Iris pigment epithelial cell (primary cell): ENCODE measurements at places on chromosomes 2 and 18.

DNA sequence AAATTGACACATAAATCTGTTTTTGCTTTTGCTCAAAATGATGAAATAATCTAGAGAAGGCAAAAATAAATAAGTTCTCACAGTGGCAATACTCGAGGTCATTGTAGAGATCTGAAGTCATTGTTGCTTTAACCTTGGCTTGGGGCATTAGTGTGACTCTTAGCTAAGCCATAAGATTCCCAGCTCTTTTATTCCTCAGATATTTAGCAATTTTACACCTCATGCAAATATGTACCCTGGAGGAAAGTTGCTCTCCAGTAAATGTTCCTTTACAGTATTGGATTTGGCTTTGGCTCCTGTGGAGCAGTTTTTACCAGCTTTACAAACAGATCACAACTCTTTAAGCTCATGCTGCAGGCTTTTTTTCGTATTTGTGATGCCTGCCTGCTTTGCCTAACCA is 134.2 kb upstream of the NABP1 start:
- no peak for DNase-seq

DNA sequence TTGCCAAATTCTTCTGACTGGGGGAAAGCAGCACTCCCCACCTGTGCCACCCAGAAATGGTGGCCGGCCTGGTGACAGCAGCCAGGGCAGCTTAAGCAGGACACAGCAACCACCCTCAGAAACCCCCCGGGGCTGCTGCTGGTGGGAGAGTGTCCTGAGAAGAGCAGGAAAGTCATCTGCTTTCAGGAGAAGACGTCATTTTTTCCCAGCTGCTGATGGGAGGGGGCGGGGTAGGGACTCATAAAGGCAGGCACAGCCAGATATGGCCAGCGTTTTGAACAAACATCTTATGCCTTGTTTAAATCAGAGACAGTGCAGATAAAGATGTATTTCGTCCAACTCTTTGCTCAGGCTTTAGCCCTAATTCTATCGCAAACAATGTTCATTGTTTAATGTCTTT is 139.5 kb downstream of the LRRC30 start:
- peak; percentile 9 for DNase-seq

DNA sequence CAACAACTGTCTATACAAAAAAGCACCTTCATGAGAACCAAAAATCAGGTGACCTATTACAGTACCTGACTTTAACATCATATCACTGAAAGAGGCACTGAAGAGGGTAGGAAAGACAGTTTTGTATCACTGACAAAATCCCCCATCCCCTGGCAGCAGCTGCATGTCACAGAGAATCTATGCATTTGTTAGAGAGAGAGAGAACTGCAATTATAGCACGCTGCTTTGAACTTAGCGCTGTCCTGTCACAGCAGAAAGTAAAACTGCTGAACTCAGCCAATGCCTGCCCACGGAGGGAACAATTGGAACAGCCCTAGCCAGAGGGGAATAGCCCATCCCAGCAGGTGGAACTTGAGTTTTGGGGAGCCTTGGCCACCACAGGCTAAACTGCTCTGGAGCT is 75.1 kb upstream of the NOL4 start:
- DNase-seq: no peak

DNA sequence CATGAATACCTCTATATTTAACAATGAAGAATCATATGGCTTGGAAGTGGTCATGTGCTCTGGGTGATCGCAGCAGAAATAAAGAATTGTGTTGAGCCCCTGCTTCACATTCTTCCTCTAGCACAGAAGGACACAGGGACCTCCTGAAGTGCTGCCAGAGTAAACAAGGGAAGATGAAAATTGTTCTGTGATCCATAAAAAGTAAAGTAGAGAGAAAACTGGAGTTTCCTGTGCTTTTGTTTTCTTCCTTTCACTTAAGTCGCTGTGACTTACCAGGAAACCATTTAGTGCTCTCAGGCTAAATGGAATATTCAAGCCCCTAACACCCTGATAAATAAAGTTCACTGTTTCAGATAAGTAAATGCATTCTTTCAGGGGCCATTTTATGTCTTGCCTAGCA is 1173.6 kb upstream of the CHAC2 start:
- DNase-seq: peak; percentile 22

- no peak for DNase-seq
These were observed 219.9 kb upstream of the NOL4 start for GRCh38 chr18:34444622-34445021.

GRCh38 chr18:24778810-24779418 is 318.5 kb downstream of the HRH4 start:
- no peak for DNase-seq

- DNase-seq: no peak
These were observed 47.4 kb upstream of the DNMT3A start for GRCh38 chr2:25389161-25389560.

GRCh38 chr2:202360646-202361045 is 15.5 kb upstream of the BMPR2 start:
- DNase-seq: no peak

DNA sequence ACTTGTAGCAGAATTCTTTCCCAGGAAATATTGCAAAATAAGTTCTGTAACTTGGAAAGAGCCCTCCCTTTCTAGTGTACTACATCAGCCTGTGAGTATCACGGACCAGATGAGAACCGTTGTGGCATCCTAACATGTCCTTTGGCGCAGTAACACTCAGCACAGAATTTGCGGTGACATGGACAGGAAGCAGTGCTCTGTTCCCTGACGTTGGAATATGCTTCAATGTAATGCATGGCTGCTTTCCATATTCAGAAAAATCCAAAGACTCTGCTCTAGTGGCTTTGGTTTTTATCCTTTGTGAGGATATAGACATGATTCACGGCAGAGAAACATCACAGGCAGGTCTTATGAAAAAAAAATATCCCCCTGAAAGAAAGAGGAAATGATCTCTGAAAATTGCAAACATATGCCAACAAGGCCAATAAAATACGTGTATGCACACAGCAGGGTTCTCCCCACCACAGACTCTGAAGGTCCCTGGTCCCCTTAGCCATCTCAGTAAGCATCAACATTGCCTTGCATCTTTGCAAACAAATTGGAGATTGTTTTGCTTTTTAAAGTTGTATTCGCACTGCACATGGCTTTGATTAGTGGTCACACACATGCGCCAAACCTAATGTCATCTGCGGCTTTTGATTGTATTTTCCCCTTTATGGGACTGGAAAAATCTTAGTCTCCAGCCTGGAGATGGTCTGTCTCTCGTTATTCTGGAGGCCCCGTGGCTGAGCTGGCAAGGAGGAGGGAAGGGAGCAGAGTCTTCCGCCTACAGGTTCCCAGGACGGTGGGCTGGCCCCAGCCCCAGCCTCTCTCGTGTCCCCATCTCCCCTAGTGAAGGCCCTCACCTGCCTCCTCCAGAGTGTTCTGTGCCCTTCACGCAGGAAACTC is 122.9 kb downstream of the COPS8 start:
- DNase-seq: peak; percentile 65

GRCh38 chr2:43273529-43273928 is 47.1 kb upstream of the ZFP36L2 start:
- no peak for DNase-seq

DNA sequence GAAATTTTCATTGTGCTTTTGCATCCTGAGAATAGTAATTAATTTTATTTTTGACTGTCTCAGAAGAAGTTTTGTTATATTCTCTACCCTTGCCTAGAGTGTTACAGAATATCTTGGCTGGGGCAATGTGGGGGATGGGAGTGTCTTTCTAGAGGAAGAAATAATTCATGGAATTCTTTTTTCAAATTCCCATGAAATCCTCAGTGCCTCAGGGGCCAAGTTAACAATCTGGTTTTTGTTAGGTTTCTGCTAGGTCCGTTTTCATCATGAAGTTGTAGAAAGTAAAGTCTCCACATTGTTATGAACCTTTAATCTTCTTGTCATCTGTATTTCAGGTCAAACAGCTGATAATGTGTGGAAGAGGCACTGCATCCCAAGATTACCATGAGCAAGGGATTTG is 145.6 kb upstream of the GYPC start:
- no peak for DNase-seq

- DNase-seq: no peak
These were observed 141.0 kb downstream of the GLI2 start for GRCh38 chr2:120876526-120877280.

GRCh38 chr2:165793161-165793778 is 777 bp downstream of the GALNT3 start:
- no peak for DNase-seq

DNA sequence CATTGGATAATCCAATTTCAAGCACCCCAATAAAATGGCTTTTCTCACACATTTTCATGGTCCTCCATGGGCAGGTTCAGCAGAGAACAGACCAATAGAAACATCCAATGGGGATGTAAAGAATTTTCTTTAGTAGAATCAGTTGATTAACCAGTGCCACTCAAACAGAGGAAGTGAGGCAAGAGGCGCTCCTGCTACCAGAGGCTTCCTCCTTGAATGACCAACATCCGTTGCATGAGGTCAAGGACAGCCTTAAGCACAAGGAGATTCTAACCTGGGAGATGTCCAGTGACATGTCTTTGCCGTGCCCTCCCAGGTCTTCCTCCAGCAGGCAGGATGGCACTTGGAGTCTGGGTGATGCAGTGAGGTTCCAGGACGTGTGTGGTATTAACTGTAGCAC is 146.6 kb downstream of the PIEZO2 start:
- no peak for DNase-seq

GRCh38 chr2:85890522-85891176 is 1.9 kb upstream of the ST3GAL5 start:
- no peak for DNase-seq

- no peak for DNase-seq
These were observed 637.3 kb downstream of the ERBB4 start for GRCh38 chr2:211901226-211901846.

DNA sequence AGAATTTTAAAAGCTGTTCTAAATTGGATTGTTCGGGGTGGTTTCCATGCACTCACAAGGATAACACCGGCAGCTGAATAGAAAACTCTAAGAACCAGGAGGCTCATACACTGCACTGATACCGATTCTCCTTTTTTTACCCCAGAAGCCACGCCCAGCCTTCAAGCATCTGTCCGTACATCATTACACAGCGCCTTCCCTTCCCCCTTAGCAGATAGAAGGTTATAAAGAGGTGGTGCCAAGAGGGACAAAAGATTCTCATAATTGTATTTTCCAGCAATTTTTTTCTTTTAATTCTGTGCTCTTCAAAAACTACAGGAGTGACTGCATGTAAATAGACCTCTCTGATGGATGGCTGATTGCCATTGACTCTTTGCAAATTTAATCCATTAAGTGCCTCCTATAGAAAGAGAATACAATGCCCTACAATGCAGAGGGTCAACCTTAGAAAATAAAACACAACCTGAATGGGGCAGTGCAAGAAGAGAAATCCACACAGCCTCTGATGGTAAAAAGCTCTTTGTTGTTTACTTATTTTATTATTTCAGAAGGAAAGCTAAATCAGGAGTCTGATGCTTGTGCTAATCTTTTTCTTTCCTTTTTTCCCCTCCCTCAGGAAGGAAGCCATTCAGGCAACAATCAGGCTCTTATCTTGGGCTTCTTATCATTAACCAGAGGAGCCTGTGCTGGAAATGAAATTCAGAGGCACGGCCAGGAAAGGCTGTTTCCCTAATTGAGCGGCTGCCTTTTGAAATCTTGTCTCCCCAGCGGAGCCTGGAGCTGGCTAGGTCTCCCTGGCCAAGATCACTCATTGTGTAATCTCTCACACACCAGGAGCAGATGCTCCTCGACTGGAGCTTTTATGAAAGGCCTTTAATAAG is 198.9 kb upstream of the NABP1 start:
- DNase-seq: peak; percentile 80

DNA sequence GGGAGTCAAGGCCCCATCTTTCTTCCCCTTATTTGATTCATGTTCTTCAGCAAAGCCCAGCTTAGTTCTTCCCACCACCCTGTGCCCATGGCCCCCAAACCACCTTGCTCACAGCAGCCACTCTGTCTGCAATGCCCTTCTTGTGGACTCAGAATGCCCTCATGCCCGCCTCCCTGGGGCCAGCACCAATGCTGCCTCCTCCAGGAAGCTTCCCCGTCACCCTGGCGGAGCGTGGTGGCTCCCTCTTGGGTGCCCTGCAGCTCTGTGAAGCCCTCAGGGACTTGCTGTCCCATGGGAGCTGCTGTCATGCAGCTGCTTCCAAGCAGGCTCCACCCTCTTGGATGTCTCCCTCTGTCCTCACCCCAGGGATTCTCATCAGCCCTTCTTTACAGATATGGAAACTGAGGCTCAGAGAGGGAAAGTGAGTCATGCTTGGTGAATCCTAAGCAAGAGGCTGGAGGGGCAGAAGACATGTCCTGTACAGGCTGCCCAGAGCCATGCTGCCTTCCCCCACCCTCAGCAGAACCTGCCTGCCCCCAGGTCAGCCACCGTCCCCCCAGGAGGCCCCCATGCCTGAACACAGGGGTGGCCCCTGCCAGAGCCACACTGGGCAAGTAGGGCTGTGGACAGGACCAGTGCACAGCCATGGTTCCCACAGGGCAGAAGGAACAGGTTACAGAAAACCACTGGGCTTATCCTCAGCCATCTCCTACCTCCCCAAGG is 11.8 kb upstream of the DUSP2 start:
- no peak for DNase-seq

DNA sequence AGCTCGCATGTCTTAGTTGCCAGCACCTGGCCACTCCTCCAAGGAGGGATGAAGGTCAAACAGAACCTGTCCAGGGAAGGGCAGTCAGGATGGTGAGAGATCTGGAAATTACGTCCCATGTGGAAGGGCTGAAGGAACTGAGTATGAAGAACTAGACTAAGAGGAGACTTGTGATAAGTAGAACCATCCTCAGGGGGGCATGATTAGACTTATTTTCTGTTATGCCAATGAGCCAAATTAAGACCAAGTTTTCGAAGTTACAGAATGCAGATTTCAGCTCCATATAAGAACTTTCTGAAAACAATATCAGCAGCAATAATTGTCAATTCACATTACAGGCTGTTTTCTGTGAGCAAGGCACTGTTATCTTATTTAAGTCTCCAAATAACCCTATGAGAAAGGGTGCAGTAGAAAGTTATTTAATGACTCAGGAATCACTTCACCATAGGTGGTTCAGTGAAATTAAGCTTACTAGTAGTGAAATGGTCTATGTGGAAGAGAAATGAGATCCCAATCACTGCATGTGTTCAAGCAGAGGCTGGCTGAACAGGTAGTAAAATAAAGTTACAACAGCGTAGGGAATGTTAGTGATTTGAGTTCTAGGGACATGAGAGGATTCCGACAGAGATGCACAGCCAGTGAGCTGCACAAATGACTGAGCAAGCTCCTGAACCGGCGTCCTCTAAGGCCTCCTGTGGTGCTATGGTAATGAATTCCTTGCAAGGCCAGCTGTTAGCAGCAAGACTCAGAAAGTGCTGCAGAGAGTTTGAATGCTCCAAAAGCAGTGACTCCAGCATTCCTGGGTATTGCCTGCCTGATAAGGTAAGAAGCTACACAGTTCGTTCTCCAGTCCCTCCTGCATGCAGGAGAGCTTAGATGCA is 4.5 kb upstream of the DYM start:
- peak; percentile 26 for DNase-seq
